ENCODE measurements at places on chromosomes 3 and 15. TPM values are rescaled to one million over a fixed set of nuclear protein-coding genes. Genes with fewer than 3 reads are reported as not detected.

- no peaks in the 10 kb centered on the region for H3K4me1 ChIP-seq
- H3K36me3 ChIP-seq: no peaks in the 10 kb centered on the region
- no peaks in the 10 kb centered on the region for H3K27me3 ChIP-seq
- no peak overlapping the region for H3K4me3 ChIP-seq
- H3K27ac ChIP-seq: no peak overlapping the region
Observed at GRCh38 chr3:15384510-15385237, 42.7 kb downstream of the METTL6 start.

DNA sequence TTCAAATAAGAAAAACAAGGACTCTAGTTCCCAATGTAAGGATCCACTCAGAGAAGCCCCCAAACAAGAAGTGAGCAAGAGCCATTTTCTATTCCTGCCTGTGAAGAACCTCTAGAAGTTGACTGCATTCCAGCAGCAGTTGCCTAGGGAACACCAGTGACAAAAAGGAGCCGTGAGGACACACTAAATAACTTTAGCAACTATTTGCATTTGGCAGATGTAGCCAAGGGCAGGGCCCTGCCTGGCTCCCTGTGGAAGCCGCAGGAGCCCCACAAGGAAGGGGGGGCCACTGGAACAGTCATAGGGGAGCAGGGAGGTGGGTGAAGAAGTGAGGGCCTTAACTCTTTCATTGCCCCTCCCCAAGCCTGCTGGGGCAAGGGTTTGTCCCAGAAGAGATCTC is 470.2 kb upstream of the PROK2 start:
- no peak overlapping the region for H3K4me3 ChIP-seq
- DNase-seq: no peak
- peaks cover 36% of the 10 kb centered on the region for H3K4me1 ChIP-seq
- no peaks in the 10 kb centered on the region for H3K27me3 ChIP-seq

DNA sequence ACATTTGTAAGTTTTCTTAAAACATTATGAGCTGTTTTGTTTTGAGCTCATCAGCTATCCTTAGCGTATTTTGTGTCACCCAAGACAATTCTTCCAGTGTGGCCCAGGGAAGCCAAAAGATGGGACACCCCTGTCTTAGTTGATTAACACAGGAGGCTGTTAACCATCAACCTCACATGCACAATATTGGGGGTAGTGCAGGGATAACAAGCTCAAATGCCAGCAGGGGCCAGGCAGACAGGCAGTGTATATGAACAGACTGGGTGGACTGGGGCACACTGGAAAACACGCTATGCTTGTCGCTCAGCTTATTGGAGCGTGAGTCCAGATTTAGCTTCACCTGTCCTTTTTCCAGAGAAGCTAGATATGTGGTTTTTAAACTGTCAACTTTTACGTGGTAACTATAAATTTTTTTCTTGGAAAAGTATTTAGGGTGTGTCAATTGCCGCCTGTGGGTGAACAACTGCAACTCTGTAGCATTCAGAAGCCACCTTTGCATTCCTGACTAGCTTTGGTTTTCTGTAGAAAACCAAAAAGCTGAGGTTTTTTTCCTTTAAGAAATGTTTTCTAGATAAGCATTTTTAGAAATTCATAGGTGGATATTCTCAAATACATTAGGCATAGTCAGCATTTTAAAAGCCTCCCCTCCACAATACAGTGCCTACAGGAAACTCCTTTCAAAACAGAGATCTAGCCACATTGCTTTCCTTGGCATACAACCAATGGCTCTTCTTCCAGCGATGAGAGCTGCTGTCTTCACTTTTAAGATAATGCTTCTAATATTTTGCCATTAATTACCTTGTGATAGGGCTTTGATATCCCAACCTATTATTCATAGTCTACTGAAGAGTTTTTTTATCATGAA is 14.6 kb downstream of the PSMD6 start:
- H3K27me3 ChIP-seq: no peaks in the 10 kb centered on the region
- H3K36me3 ChIP-seq: peaks cover 38% of the 10 kb centered on the region
- peaks cover 35% of the 10 kb centered on the region for H3K4me1 ChIP-seq
- DNase-seq: no peak

GRCh38 chr15:92883876-92884435 is 16.2 kb upstream of the CHD2 start:
- peak overlapping the region; percentile 96 for H3K4me3 ChIP-seq
- no peak for DNase-seq
- H3K4me1 ChIP-seq: peaks cover 31% of the 10 kb centered on the region
- H3K27me3 ChIP-seq: no peaks in the 10 kb centered on the region
- H3K36me3 ChIP-seq: no peaks in the 10 kb centered on the region
- H3K27ac ChIP-seq: peak overlapping the region; percentile 100

GRCh38 chr3:114668099-114668498 is 374.3 kb downstream of the TIGIT start:
- no peak overlapping the region for H3K27ac ChIP-seq
- H3K36me3 ChIP-seq: no peaks in the 10 kb centered on the region
- H3K4me3 ChIP-seq: no peak overlapping the region
- H3K4me1 ChIP-seq: no peaks in the 10 kb centered on the region
- H3K27me3 ChIP-seq: no peaks in the 10 kb centered on the region
- no peak for DNase-seq

DNA sequence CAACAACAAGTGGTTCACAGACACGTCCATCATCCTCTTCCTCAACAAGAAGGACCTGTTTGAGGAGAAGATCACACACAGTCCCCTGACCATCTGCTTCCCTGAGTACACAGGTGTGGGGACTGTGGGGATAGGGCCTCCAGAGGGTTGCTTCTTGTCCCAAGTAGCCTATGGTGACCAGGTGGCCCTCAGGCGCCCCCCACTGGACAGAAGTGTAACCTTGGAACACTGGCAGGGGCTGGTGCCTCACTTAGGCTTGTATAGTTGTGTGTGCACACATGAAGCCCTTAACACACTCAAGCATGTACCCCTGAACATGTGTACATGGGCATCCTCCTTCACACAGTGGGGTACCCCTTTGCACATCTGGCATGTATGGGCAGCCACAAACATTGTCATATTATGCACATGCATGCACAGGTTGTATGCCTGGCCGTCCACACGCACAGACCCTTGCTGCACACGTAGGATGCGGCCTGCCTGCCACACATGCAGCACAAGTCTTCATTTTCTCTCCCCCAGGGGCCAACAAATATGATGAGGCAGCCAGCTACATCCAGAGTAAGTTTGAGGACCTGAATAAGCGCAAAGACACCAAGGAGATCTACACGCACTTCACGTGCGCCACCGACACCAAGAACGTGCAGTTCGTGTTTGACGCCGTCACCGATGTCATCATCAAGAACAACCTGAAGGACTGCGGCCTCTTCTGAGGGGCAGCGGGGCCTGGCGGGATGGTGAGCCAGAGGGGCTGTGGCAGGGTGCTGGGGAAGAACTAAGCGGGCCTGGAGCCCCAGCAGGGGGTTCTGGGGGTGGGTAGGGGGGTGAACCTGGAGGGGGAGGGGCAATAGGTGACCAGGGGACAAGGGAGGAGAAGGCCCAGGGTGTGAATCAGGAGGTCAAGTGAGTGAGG is 11.7 kb upstream of the SEMA3B start:
- H3K27ac ChIP-seq: no peak overlapping the region
- peaks cover 23% of the 10 kb centered on the region for H3K4me1 ChIP-seq
- H3K4me3 ChIP-seq: no peak overlapping the region

The CDCP1 gene
- total RNA-seq: 7.3 TPM

The ROPN1 gene
- not detected for total RNA-seq
